ENCODE measurements at places on chromosomes 13 and 19. TPM values are rescaled to one million over a fixed set of nuclear protein-coding genes. Genes with fewer than 3 reads are reported as not detected.

DNA sequence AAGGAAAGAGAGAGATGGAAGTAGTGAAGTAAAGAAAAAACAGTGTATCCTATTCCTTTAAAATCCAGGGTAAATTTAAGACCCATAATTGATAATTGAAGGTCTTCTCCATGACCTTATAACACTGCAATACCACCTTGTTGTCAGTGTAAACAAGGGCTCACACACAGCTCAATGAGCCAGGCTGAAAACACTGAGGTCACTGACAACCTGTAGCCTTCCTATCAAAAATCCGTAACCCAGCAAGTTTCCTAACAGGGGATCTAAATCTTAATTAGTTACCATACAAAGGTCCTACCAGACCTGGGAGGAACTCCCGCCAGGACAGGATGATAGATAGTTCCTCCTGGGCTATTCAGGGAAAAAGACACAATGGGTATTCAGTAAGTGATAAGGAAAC, 1677.1 kb downstream of the OLFM4 start:
- no peak for DNase-seq

The HSPB6 gene
- polyA plus RNA-seq: 156 TPM

The HSD17B14 gene
- 1.6 TPM for polyA plus RNA-seq

DNA sequence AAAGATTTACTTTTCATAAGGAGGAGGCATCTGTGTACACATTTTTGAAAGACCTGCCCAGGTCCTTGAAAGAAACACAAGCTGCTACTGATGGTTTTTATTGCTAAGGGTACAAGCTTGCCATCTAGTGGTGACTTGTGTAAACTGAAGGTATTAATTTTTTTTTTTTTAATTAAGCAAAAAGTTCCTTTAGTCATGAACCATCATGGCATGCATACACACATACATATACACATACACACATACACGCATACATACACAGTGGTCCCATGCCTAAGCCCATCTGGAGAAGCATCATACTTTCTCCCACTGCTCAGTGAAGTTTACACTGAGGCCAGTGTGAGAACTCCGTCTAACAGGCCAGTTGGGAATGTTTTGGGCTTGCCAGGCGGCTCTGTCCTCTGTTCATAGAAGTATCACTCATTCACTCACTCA, 312.5 kb downstream of the DCLK1 start:
- no peak for DNase-seq

GRCh38 chr13:40671956-40672764, 5.7 kb upstream of the FOXO1 start:
- no peak for DNase-seq

The NCAN gene
- not detected for polyA plus RNA-seq

- DNase-seq: peak; percentile 28
Observed at GRCh38 chr13:113723410-113724015, 35.5 kb upstream of the TMEM255B start.

The RGL3 gene
- polyA plus RNA-seq: 2.2 TPM
